Hematopoietic multipotent progenitor cell treated with erythropoietin and hydrocortisone succinate and interleukin-3 and kit ligand, for 17 days (in vitro differentiated cells): ENCODE measurements at places on chromosomes 3 and 15.

DNA sequence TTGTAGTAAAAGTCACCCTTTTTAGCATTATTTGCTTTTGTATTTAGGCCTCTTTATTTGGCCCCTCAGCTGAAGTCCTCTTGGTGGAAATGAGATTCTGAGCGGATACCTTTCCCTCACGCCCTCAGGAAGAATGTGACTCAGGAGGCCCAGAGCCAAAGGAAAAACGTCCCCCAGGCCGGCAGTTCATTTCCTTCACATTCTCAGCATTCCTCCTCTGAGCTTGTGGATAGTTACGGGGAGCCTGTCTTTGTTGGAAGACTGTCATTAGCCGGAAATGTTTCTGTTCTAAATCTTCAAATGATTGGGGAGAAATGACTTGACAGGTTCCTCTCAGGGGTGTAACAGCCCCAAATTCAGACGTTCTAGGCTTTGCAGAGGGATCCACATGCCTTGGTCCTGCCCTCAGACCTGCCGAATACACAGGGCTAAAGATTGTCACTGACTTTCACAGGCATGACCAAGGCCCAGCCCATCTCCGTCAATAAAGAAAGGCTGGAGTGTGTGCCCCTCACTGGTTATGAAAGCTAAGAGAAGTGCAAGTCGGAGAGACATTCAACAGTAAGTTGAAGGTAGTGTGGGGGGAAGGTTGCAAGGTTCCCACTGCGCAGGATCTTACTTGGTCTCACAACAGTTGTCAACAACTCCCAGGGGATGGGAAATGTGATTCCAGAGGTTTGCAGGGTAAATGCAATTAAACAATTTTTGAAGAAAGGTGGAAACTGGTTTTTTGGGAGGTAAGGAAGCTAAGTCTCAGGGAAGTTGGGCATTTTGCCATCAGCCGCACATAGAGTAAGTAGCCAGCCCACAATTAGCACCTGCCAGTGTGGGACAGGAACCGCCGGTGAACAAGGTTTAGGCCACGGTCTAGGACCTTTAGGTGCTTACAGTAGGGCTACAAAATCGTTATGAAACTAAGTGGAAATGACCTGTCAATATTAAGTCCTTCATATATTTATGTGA lies 39.7 kb upstream of the MYZAP start:
- DNase-seq: no peak

- no peak for DNase-seq
Observed at GRCh38 chr3:24149032-24149431, 203.9 kb downstream of the NR1D2 start.

DNA sequence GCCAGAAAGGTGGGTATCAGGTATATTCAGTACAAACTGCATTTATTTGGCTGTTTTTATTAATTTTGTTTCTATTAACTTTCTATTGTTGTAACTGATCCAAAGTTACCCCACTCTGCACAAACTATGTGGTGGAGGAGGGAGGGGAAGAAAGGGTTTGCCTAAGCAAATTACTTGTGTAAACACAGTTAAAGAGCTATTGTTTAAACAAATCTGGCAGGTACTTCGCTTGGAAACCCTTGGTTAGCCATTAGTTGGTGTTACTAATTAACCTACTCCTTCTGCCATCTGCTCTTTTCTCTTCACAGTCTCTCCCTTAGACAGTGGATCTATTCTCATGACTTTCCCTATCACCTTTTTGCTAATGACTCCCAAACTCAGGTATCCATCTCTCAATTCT lies 328.4 kb upstream of the NECTIN3 start:
- DNase-seq: no peak

DNA sequence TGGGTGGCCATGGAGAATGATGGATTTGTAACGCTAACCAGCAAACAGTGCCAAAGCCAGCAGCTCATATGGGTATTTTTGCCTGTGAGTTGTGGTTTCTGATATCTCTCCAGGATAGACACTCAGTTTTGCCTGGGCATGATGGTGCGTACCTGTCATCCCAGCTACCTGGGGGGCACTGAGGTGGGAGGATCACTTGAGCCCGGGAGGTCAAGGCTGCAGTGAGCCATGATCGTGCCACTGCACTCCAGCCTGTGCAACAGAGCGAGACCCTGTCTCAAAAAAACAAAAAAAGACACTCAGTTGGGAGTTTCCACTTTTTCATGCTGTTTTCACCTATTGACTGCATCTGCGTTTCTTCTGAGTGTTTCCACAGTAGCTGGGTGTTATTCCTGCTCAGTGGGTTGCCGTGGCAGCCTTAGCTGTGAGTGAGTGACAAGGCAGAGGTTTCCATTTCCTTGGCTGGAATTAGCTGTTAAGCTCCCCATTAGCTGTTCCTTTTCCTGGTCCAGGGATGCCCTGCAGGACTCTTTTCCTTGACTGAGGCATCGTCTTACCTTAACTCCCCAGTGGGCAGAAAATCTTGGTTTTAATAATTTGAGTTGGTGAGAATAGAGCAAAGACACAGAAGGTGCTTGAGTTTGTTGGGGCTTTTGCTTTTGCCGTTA lies 14.2 kb upstream of the RPP14 start:
- DNase-seq: no peak

DNA sequence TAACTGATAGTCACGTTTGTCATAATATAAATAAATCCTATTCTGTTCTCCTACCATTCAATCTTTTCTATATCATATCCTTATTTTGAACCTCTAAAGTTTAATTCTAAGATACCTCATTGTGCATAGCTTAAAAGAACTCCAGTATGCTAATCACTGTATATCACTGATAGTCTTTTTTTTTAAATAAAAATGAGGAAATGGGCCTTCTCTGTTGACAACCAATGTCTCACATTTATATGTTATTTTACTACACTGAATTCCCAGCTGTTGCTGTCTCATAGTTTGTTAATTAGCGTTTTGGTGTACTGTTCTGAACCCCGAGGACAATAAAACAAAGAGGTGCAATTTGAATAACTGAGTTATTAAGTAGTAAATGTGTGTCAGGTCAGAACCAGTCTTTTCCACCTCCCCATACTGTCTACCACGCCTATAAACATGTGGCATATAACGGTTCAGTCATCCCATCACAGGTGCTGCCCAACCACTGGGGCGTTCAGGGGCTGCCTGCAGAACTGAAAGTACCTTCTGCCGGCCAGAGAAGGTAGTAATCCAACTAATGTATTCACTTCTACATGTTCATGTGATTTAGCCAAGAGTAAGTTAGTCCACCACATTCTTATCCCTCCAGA lies 14.9 kb downstream of the CBLB start:
- DNase-seq: no peak

DNA sequence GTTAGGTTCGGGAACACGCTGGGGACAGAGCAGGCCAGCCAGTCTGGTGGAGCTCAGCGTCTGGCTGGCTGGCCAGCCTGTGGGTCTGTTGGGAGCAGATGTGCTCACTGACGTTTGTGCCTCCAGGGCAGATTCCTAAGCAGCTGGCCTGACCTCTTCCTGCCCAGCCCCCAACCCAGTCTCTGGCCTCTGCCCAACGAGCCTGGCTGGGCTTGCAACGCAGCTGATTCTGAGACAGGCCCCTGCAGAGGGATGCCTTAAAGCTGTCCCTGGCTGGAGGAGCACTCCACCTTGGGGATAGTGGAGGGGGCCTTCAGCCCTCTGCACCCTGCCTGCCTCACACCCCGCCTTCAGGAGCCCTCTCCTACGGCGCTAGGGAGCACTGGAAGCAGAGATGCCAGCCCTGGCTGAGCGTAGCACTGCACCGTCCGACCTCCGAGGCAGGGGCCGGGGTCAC lies 46.0 kb downstream of the KLF13 start:
- DNase-seq: no peak

DNA sequence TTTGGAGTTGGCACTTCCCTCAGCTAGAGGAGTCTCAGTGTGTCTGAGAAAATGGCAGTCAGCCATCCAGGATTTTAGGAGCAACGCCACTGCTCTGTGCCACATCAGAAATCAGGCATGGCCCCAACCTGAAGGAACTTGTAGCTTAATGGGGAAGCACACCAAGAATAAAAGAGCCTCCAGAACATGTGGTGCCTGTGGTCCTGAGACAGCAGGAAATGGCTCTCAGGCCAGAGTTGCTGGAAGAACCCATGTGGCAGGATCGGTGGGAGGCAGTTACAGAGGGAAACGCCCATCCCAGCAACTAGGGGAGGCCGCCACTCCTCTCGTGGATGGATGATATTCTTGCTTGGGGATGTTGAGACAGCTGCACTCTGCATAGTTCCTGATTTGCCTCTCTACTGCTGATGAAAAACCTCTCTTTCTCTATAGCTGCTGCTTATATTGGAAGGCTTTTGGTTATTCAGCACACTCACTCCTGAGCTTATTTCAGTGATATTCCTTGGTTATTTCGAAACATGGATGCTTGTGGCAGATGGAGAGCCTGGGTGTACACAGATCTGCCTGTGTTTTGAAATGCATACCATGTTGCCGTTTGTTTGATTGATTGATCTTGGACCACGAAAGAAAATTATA lies 52.4 kb downstream of the KLHL25 start:
- no peak for DNase-seq

DNA sequence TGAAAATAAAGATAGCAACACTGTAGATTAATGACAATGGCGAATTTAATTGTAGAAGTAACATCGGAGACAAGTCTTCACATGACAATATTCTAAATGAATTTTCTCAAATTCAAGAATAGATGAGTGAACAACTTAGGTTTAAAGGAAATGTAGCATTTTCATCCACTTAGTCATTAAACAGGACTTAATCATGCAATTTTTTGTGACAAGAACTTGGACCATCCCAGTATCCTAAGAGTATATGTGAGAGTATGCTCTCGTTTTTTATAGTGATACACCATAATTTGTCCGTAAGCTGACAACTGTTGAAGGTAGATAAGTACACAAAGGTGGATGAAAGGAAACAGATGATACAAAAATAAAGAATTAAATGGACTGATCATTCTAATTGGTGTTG lies 81.5 kb downstream of the DLG1 start:
- no peak for DNase-seq

DNA sequence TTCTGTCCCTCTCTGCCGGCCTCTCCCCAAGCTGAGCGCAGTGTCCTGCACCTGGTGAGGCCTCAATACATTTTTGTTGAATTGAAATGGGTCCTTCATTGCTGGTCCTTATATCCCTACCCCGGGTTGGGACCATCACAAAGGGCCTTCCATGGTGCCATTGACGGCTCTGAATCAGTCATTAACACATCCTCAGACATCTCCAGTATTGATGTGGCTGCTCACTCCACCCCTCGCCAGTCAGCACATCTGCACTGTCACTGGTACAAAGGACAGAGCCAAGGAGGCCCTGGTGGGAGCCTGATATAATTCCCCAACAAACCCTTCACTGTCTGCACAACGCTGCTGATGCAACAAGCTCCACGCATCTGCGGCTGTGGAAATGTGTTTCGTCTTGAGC lies 191.6 kb upstream of the TOPAZ1 start:
- DNase-seq: no peak

GRCh38 chr15:52780172-52780980 lies 9.8 kb downstream of the ONECUT1 start:
- peak; percentile 21 for DNase-seq

DNA sequence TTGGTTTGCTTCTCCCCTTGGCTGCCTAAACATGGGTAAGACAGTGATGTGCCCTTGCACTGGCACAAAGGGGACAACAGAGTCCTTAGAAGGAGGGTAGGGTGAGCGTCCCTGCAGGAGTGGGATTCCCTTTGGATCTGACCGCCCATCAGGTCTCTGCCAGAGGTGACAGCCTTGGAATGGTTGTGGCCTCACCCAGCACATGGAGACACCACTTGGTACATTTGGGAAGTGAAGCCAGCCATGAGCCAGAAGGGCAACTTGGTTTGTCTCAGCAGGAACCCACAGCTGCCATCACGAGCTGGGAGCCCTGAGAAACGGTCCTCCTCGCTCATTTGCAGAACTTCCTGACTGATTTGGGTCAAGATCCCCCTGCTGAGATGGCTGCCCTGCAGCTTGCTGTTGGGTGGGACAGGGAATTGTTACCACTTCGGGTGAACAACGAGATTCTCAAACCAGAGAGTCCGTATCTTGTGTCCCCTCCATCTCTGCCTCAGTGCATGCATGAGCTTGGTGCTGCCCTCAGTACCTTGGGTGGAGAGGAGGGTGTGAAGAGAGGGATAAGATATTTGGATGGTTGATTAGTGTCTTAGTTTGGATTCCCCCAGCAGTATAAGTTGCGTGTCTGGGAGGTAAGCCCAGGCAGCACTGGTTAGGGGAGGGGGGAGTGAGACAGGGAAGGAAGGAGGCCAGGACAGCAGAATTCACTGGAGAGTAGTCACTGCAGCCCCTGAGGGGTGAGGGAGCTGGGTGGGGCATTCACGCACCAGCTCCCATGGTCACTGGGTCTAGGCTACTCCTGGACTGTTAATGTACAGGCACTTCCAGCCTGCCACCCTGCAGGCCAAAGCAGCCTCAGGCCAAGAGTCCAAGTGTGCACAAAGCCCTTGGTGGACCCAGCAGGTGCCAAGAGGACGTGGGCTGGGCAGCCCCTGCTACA lies 168.8 kb upstream of the TOPAZ1 start:
- DNase-seq: no peak

- no peak for DNase-seq
Observed at GRCh38 chr3:151366993-151367392, 17.6 kb downstream of the P2RY12 start.

DNA sequence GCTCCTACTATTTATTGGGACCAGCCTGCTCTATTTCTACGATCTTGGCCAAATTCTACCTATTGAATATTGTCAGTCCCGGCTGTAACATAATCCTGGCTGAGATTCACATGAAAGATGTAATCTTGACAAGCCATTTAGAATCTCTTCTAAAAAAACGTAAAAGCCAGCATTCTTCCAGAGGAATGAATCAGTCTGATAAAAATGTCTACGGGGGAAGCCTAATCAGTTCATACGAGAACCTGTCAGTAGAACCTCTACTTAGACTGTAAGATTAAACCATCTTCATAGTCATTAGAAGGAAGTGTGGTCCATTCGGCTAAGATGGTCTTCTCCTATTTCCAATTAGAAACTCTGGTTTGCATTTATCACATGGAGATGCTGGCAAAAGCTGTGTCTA lies 147.2 kb upstream of the WNT5A start:
- no peak for DNase-seq

DNA sequence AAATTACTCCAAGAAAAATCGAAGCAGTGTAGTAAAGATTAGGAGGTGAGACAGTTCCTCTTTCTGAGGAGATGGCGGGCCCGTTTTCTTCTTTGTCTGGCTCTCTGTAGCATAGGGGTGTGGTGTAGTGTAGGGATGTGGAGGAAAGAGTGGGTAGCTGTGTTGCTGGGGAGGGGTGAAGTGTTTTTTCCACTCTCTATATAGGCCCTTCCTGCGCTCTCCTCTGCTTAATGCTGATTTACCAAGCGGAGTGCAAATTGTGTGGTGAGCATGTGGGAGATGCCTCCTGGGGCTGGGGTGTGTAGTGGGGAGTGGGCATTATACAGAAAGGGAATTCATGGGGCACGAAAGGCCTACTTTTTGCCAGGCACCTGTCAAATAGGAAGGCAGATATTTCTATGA lies 94.9 kb downstream of the ST6GAL1 start:
- no peak for DNase-seq

DNA sequence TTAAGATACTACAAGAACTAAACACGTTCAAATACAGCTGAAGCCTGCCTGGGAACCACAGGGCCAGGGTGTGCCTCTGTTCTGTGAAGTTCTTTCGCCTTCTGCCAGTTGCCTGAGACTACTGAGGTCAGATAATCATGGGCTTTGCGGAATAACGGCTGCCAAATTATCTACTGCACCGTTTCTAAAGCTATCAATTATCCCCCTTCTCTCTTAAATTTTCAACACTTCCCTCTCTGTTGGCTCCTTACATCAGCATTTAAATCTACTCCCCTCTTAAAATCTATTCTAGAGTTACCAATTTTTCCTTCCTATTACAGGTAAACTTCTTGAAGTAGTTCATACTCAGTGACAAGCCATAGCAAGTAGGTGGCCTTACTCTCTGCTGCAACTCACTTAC lies 6.2 kb upstream of the NEO1 start:
- DNase-seq: no peak
